HTR-8/SVneo (cell line): ENCODE measurements at places on chromosomes 5 and 9.

DNA sequence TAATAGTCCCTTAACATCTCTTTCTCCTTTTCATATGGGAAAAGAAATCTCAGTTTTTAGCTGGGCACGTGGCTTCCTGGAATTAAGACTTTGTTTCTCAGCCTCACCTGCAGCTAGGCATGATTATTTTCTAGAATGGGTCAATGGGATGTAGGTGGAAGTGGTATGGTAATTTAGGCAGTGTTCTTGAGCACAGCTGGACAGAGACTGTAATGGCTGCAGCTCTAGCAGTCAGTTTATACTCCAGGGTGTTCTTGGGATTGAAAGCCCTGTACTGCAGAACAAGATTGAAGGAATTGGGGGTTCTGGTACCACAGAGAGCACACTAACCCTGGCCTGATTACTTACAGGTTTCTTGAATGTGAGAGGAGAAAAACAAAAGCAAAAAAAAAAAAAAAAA, 455.9 kb upstream of the ZNF608 start:
- DNase-seq, result no peak

GRCh38 chr5:142926549-142926948, 156.4 kb downstream of the ARHGAP26 start:
- no peak for DNase-seq

GRCh38 chr5:160369990-160370712, at the start of gene C1QTNF2:
C1QTNF2 (minus strand) TSS chr5:160370626; CDS start chr5:160355011, 15,615 bp downstream.
- DNase-seq, result peak; percentile 44

DNA sequence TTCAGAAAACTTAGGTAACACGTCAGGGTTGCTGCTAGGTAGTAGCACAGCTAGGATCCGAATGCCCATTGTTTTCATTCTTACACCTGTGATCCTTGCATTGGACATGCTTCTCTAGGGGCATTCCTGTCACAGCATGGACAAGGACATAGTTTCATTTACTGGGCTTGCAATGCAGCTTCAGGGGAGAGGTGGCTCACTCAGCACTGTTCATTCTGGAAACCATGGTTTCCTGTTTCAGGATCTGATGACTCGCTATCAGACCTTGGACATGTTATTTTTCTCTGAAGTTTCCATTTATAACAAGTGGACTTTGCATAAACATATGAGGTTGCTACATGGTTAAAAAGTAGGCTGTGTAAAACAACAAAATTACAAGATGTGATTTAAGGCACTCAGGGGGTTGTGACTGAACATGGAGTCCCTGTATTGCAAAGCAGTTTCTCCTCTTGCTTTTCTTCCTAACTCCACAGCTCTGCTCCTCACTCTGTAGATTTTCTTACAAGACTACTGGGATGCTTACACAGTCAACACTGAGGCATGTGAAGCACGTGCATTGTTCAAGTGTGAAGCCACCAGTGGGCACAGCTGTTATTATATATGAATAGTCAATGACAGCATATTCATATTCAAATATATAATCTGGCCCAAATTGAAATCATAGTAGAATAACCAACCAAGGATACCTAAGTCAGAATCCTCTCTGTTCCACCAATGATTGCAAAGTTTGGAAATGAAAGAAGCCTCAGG, 66.1 kb upstream of the STK32A start:
- no peak for DNase-seq

GRCh38 chr5:43154469-43154868, 33.8 kb downstream of the ZNF131 start:
- DNase-seq, result no peak

DNA sequence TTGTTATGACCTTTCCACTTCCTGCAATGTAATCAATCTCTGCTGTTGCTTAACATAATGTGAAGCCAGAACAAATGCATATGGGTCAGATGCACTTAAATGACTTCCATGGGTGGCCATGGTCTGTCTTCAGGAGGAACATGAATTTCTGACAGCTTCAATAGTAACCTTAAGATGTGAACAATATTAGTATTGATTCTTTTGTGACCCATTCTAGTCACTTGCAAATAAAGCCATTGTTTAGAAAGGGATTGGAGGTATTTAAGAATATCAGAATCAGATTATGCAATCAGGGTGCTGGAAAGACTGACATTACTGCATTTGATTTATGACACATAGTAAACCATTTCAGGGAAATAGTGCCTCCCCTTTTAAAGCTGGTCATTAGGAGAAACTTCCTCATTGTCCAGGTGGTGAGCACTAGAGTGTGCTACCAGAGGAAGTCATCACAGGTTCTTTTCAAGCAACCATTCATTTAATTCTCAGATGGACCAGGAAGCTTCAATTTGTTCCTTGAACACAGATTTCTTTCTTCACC, 32.1 kb downstream of the GRIN3A start:
- DNase-seq, result no peak

DNA sequence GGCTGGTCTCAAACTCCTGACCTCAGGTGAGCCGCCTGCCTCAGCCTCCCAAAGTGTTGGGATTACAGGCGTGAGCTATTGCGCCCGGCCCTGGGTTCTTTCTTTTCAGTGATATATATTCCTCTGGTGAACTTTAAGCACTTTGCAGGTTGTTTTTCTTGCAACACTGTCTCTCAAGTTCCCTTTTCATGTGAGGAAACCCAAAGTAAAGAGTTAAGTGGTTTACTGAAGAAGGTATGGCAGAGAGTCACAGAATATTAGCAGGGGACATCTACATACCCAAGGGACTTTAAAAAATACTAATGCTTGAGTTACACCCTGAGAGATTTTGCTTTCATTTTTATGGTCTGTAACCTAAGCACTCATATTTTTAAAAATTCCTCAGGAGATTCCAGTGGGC, 6.7 kb upstream of the GAPT start:
- no peak for DNase-seq

DNA sequence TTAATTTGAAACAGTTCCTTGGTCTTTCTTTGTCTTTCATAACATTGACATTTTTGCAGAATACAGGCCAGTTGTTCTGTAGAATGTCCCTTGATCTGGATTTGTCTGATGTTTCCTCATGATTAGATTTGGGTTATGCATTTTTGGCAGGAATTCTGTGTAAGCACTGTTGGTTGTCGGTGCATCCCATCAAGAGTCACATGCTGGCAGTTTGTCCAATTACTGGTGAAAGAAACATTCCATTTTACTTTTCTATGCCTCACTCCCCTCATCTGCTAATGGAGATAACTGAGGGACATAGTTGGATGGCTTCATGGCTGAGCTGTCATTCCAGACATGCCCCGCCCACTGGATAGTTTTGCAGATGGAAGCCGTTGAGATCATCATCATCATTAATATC, 7.6 kb upstream of the ZNF618 start:
- DNase-seq, result no peak

GRCh38 chr9:83662933-83663332, 40.0 kb downstream of the IDNK start:
- DNase-seq, result no peak

- DNase-seq, result no peak
Measured at GRCh38 chr5:32022638-32023037, 151.5 kb downstream of the GOLPH3 start.

GRCh38 chr5:33629999-33630398, 189.2 kb downstream of the TARS1 start:
- no peak for DNase-seq

DNA sequence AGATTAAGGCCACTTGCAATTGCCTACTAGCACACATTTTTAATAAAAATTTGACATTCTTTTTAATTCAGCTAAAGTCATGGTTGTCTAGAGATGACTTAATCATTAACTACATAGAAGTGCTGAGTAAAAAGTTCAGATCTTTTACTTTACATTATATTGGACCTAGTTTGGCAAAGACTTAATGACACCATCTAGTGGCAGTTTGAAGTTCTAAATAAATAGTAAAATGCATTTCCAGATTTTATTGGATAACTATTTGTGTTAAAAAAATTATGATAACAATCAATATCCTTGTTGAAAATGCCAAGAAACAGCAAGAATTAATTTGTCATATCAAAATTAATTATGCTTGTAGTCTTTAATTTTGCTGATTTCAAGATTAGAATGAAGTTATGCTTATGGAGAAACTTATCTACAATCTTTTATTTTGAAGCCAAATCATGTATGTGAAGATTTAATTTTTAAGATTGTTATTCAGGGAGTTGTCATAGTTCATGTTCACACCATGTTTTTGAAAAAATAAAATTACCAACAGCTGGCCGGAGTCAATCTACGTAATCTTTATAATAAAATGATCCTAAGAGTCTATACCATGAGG, 69.6 kb upstream of the PJA2 start:
- no peak for DNase-seq

DNA sequence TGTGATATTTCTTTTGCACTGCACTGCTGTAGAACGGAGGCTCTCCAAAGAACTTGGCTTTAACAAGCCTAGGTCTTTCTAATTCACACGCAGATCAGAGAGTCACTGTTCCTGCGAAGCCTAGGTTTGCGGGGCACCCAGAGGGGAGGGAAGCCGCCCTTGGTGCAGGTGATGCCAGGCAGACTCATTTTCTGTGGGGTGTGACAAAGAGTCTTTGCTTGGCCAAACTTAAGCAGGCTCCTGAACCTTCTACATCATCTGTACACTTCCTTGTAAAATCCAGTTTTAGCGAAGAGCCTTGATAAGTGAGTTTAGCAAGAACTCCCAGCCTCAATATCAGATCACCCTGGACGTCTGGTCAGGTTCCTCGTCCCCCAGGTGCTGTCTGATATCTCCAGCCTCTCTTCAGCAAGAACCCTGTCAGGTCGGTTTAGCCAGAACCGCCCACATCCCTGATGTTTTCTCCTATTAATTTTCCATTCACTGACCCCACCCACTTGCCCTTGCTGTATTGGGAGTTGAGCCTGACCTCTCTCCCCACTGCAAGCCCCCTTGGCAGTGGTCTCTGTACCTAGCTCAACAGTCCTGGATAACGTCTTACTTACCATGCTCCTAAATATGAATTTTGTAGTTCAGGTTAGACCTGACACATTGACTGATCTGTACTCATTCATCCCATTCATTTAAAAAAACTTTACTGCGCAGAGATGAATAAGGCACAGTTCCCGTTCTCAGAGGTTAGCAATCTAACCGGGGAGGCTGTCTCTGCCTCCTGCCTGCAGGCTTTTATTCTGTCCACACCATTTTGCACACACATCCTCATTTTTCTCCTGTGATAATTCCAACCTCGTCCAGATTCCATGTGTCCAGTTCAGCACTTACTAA, 880 bp upstream of the UBAC1 start:
- no peak for DNase-seq

DNA sequence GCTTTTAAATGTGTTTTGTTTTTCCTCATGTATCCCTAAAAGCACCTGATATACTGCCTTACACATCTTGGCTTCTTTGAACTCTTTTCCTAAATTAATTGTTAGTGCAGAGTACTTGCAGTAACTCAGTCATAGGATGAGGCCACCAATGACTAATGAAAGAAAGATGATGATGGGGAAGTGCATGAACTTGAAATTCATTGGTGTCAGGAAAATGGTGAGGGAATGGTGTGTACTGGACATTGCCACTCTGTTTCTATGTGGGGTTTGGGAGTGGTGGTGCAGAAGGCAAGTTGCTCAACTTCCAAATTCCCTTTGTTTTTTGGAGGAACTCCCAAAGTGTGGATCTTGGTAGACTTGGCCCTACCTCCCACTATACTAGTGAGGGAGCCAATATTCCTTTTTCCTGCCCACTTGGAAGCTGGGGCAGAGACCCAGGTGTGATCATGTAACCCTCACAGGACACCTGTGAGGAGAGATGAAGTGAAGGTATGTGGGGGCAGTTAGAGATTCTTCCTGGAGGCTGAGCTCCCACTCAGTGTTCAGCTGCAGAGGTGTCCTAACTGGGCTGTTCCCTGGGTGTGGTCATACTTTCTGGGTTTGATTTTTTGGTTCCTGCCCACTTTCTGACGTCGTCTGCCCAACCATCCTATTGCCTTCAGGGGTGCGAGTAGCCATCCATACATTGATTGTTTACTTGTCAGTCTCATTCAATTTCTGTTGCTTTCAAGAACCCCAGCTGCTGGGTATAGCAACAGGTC, 298.5 kb downstream of the MAST4 start:
- no peak for DNase-seq

DNA sequence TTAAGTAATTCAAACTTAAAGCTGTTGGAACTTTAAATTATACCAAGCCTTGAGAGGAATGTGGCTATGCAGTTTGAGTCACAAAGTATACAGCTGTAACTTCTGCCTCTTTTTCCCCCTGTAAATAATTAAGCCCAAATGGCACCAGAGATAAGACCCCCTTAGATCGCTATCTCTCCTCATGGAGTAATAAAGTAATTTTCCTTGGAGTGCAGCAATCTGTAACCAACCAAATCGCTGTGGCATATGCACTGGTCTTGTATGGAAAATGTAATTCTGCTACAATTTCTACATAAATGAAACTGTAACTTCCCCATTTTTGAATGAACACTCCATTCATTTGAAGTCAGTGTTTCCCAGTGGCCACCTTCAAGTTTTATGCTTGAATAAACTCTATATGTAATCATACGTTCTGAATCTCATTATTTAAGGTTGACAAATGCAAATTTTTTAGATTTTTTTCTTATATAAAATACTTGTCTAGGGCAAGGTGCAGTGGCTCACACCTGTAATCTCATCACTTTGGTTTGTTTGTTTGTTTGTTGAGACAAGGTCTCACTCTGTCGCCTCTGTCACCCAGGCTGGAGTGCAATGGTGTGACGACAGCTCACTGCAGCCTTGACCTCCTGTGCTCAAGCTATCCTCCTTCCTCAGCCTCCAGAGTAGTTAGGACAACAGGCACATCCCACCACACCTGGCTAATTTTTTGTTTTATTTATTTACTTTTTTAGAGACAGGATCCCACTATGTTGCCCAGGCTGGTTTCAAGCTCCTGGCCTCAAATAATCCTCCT, 12.3 kb downstream of the SUSD1 start:
- DNase-seq, result no peak

- no peak for DNase-seq
Measured at GRCh38 chr5:172871536-172871935, 37.5 kb downstream of the ERGIC1 start.

GRCh38 chr5:144794922-144795321, 624.2 kb downstream of the KCTD16 start:
- DNase-seq, result no peak

- no peak for DNase-seq
Measured at GRCh38 chr9:104858271-104858670, 69.7 kb downstream of the ABCA1 start.

- DNase-seq, result peak; percentile 41
Measured at GRCh38 chr9:85743275-85744128, 1.7 kb upstream of the AGTPBP1 start.

DNA sequence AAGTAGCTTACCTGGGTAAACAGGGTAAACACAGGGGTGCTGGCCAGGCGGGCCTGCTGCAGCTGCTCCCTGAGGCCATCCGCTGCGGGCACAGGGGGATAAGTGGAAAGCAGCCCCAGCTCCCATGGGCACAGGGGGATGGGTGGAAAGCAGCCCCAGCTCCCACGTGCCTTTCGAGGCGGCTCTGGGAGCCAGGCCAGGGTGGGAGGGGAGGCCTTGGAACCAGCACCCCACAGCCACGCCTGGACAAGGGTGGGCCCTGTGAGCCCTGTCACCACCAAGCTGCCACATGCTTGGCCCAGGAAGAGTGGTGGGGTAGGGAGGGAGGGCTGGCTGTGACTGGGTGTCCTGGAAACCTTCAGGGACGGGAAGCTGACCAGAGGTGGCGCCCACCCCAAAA, 7.8 kb upstream of the CARD9 start:
- no peak for DNase-seq

- DNase-seq, result no peak
Measured at GRCh38 chr5:159486836-159487235, 156.5 kb upstream of the IL12B start.

- DNase-seq, result no peak
Measured at GRCh38 chr9:13064676-13065075, 214.8 kb downstream of the MPDZ start.

- DNase-seq, result no peak
Measured at GRCh38 chr5:65791712-65792673, 70.0 kb downstream of the NLN start.

GRCh38 chr5:151141535-151141934, 16.0 kb downstream of the ANXA6 start:
- DNase-seq, result no peak
